ENCODE measurements at places on chromosomes 11 and 22. TPM values are rescaled to one million over a fixed set of nuclear protein-coding genes. Genes with fewer than 3 reads are reported as not detected.

DNA sequence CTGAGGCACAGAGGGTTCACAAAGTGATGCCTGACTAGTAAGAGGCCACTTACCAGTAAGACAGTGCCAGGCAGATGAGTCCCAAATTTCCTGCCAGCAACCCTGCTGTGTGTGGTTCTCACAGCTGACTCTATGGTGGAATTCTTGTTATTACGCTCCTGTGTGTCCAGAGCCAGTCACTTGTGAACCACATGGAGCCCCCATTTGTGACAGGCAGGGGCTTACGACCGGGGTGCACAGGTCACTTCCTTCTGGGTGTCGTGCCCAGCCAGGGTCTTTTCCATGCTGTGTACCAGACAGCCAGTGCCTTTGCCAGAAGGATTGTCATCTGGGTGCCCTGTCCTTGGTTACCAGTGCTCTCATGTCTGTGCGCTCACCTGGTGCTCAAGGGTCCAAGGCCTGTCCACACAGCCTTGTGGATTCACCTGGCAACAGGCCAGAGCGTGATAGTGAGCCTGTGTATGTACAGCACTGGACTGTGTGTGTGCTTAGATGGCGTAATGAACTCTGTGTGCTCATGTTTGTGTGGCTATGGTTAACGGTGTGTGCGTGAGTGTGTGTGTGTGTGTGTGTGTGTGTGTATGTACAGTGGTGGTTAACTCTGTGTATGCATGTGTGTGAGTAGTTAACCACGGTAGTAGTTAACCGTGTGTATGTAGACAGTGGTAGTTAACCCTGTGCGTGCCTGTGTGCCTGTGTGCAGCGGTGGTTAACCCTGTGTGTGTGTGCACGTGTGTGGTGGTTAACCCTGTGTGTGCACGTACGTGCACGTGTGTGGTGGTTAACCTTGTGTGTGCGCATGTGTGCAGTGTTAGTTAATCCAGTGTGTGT, 18.6 kb downstream of the GRAMD4 start:
- peak overlapping the region; percentile 86 for H3K27ac ChIP-seq
- peak overlapping the region; percentile 31 for H3K4me3 ChIP-seq
- no peaks in the 10 kb centered on the region for H3K36me3 ChIP-seq
- H3K27me3 ChIP-seq: no peaks in the 10 kb centered on the region
- peaks cover 57% of the 10 kb centered on the region for H3K4me1 ChIP-seq
- DNase-seq: peak; percentile 99

GRCh38 chr11:61171907-61172306, 10.7 kb upstream of the VPS37C start:
- H3K4me1 ChIP-seq: no peaks in the 10 kb centered on the region
- H3K36me3 ChIP-seq: no peaks in the 10 kb centered on the region
- DNase-seq: no peak
- H3K4me3 ChIP-seq: no peak overlapping the region
- H3K27me3 ChIP-seq: peaks cover 37% of the 10 kb centered on the region

- no peak overlapping the region for H3K4me3 ChIP-seq
- H3K4me1 ChIP-seq: peaks cover 22% of the 10 kb centered on the region
- H3K27ac ChIP-seq: no peak overlapping the region
Observed at GRCh38 chr11:119111361-119111925, 4.3 kb downstream of the C2CD2L start.

SEPTIN3 gene
- not detected for total RNA-seq

TCN1 gene
- not detected for total RNA-seq
